ENCODE measurements at places on chromosomes 12 and 14.

DNA sequence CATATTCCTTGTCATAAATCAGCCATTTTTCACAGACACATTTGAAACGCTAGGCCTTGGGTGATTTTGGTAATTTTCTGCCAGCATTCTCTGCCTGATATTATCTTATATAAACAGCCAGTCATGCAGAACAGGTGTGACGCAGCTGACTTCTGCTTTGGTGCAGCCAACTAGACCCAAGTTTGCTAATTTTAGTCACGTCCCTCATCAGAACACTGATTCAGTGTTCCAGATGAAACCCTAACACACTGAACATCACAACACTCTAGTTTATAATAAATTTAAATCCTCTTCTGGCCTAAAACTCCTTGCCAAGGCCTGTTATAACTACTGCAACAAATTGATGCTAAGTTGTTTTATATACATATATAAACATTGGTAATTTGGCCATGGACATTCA, 386.1 kb downstream of the SEC23A start:
- no peak for DNase-seq

DNA sequence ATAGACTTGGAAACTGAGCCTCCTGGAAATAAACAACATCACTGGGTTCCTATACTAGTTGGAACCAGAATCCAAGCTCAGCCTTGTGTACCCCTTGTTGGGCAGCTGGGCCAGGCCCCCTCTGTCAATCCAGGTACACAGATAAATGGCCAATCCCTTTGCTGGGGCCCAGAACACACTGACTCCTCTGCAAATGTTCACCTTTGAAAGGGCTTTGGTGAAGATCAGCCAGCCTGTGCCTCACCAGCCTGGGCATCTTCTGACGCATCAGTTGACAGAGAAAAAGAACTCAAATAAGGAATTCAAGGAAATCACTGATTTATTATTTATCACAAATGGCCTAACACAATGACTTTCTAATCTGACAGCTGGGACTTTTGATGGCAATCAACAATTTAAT, 1090.2 kb downstream of the BCL11B start:
- DNase-seq: no peak

- DNase-seq: no peak
These were observed 73.3 kb downstream of the EID3 start for GRCh38 chr12:104376650-104377513.

GRCh38 chr14:92340071-92340470, 17.1 kb downstream of the SLC24A4 start:
- no peak for DNase-seq

DNA sequence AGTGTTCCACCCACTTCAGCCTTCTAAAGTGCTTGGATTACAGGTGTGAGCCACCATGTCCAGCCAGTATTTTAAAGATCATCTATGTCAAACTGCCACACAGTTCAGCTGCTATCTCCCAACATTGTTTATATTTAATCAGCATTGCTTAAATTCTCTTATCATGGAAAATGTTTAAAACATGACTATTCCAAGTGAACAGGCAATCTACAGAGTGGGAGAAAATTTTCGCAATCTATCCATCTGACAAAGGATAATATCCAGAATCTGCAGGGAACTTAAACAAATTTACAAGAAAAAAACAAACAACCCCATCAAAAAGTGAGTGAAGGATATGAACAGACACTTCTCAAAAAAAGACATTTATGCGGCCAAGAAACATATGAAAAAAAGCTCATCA, 69.4 kb upstream of the NAV3 start:
- DNase-seq: no peak

GRCh38 chr14:21505012-21505553, 6.1 kb downstream of the METTL3 start:
- DNase-seq: no peak

- no peak for DNase-seq
These were observed 37.5 kb upstream of the INF2 start for GRCh38 chr14:104651876-104652260.

DNA sequence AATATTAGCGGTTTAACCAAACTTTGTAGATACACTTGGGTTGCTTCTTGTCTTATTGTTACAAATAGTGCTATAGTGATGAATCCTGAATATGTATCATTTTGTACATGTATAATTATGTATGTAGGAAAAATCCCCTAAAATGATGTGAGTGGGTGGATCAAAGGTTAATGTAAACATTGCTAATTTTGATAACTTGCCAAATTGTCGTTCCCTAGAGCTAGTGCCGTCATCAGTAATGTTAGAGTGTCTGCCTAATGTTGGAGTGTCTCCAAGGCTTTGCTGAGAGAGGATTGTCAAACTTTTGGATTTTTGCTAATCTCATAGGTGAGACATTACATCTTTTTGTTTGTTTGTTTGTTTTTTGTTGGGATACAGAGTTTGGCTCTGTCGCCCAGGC, 44.4 kb downstream of the AEBP2 start:
- no peak for DNase-seq

DNA sequence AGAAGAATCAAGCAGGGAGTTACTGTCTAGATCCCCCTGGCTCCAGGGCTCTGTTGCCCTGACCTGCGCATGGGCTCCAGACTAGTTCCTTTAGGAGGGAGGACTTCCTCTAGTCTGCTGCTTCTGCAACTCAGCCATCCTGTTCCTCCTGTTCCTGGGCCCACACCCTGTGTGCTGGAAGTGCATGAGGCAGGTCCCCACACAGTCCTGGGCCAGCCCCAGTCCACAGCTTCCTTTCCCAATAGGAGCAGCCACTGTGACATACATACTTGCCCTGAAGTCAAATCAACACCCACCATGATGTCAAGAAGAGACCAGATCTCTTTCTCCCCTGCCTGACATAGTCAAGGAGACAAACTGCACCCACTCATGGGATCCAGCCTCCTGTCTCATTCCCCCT, 1.3 kb downstream of the SDR9C7 start:
- DNase-seq: no peak

- no peak for DNase-seq
These were observed 50.0 kb downstream of the FIGNL2 start for GRCh38 chr12:51798501-51798900.

- no peak for DNase-seq
These were observed 99.1 kb downstream of the PTPN11 start for GRCh38 chr12:112517730-112518364.

DNA sequence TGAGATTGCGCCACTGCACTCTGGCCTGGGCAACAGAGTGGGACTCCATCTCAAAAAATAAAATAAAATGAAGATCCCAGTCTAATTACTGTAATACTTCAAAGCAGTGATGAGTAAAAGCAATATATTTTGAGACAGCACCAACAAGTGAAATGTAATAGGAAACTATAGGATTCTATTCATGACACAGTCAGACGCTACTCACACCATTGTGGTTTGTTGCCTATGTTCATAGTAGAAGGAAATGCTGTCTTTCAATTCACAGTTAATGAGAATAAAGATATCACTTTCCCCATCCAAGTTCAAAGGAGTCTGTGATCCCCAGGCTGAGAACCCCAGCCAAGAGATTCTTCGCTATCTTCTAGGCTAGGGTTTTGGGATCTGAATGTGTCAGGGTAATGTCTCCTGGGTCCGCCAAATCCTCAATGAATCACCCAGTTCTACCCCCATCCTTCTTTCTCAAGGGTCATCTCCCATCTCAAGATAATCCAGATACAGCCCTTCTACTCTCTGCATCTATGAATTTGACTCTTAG, 16.6 kb upstream of the DTX1 start:
- DNase-seq: no peak

GRCh38 chr12:14880890-14881453, 4.7 kb downstream of the MGP start:
- no peak for DNase-seq

GRCh38 chr12:123657211-123657610, 13.7 kb upstream of the TCTN2 start:
- DNase-seq: no peak

- no peak for DNase-seq
These were observed 47.3 kb upstream of the LRIG3 start for GRCh38 chr12:58967561-58967960.

DNA sequence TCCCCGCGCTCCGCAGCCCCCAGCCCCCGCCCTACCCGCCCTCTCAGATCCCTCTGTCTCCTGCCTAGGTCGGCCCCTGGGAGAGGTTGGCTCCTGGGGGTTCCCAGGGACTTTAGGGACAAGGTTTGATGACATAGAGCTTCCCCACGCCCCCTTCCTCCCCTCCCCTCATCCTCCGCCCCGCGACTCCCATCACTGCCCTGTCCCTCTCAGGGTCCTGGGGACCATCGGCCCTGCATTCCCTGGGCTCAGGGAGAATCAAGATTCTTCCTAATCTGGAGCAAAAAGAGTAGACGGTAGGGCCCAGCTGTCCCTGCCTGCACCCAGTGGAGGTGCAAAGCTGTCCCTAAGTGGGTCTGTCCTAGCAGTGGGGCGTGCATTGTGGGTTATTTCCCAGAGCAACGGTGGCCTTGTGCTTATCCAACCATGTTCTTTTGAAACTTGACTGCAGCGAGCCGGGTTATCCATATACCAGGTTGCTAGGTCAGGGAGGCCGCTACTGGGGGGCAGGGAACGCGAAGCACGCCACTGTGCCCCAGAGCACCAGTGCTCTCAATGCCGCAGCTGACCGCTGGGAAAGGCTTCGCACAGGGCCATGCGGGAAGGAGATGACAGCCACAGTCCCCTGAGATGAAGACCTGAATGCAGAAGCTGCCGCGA, 124.4 kb upstream of the PRMT8 start:
- DNase-seq: no peak

DNA sequence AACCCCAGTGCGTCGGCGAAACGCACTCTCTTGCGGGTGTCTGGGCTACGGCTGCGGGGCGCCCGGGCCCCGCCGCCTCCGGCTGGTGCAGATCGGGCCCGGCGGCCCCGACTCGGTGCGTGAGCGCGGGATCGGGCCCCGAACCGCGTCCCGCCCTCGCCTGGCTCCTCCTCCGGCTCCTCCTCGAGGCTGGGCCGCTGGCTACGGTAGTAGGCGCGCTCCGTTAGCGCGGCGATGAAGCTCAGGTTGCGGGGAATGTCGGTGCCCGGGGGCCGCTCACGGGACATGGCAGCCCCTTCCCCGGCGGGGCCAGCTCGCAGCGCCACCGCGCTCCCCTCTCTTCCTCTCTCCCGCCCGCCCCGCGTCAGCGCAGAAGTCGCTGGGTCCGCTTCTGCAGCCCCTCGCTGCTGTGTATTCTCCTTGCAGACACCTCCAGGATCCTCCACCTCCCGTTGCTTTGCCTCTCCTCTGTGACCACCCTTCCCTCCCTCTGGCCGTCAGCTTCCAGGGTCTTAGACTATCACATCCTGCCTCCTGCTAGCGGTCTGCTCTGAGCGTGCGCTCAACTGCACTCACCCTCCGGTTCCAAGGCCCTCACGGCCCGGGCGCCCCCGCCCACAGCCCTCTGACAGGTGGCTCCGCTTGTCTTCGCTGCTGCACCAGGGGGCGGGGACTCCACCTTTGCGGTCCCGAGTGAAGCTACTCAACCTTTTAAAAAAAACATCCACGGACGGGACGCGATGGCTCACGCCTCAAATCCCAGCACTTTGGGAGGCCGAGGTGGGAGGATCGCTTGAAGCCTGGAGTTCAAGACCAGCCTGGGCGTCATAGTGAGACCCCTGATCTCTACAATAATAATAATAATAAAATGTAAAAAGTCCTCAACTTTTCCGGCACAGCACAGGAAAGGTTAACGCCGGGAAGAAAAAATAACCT, at the start of gene PPP1R3E:
PPP1R3E (minus strand) TSS at position 570 of the 936 bp plus-strand sequence; CDS start at position 287, 283 bp downstream.
- peak; percentile 83 for DNase-seq

DNA sequence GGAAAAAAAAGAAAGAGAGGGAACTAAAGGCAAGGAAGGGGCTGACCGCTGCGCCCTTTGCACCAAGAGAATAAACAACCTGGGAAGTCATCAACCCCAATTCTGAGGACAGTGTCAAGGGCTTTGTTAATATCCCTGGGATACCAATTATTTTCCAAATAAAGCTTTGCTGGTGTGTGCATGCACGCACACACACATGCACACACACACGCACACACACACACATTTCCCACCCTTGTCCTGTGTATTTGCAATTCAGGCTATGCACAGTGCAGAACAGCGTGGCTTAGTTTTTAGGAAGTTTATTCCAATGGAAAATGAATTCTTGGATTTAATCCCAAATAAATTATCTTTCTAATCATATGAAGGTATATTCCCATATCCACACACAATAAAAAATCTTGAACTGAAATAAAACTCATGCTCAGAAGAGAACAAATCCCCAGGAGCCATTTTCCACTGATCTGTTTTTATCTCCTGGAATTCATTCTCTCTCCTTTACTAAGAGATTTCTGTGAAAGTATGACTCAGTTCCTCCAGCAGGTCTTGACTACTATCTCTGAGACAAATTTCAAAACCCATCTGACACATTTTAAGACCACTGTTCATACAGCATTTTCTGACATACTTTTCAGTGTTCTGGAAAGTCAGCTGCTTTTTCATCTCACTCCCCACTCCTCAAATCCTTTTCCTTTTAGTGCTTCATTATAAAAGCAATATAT, 334.4 kb upstream of the ATP2B1 start:
- DNase-seq: no peak

- DNase-seq: no peak
These were observed 137.8 kb downstream of the HMGA2 start for GRCh38 chr12:65962036-65962430.

DNA sequence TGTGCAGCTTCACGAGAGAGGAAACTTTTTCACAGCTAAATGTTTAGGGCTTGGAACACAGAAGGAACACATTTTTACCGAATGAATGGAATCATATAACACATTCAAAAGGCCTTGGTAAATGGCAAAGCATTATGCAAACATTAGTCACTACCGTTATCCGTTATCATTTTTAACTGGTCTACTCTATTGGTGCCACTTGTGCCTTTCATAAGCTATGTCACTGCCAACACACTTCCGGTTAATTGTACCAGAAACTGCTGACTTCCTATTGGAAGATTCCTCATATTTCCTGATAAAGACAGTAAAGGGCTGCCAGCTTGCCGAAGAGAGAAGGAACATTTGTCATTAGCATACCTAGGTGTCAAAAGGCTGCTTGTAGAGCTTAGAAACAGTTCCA, 169.2 kb downstream of the APAF1 start:
- DNase-seq: no peak

DNA sequence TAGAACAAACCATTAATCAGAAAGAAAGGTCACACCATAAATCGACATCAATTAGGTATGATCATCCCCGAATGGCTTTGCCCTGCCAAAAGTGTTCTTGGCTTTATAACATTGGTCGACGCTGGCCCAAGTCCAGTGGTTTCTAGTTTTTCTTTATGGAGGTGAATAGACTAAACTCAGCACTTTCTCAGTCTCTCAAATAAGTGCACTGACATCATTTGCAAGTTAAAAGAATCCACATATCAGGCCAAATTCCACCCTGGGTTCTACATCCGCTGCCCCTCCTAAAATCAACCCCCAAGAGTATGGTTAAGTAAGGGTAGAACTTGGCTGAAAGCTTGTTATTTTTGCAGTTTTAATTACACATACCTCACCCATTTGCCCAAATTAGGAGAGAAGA, 314.3 kb downstream of the C12orf75 start:
- no peak for DNase-seq

DNA sequence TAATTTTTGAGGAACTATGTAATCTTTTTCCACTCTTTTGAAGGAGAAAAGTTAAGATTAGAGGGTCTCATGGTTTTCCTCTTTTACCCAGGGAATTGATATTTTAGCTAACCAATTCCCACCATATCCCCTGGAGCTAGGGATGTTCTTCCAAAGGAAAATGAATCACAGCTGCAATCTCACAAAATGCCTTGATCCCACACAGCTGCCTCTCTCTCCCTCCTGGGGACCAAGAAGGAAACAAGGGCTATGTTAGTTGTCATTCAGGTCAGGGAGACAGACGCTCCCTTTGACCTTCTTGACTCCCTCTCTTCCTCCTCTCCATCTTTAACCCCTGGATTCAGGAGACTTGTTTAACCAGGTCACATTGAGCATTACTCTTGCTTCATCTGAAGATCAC, 9.5 kb downstream of the DCN start:
- no peak for DNase-seq

All from T-helper 22 cell (primary cell).